Brain microvascular endothelial cell (primary cell): ENCODE measurements at places on chromosomes 1 and 21.

GRCh38 chr1:56156971-56157876 lies 422.1 kb downstream of the PLPP3 start:
- no peak for DNase-seq

GRCh38 chr1:27138927-27139326 lies 16.0 kb downstream of the SLC9A1 start:
- DNase-seq, result no peak

DNA sequence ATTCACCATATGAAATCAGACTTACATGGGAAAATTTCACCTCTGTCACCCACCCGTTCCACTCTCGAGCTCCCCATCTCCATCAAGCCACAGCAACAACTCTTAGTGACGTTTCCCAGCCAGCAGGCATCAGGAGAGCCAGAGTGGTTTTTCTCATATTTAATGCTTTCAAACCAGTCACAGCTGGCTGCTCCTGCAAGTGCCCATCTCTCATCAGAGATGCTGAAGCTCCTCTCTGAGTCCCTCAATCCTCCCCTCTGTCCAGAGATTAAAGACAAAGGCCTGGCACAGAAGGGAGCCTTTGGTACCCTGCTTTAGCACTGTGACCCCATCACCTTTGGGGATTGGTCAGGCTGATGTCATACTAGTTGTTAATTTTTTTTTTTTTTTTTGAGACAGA lies 277.3 kb downstream of the DNM3 start:
- no peak for DNase-seq

DNA sequence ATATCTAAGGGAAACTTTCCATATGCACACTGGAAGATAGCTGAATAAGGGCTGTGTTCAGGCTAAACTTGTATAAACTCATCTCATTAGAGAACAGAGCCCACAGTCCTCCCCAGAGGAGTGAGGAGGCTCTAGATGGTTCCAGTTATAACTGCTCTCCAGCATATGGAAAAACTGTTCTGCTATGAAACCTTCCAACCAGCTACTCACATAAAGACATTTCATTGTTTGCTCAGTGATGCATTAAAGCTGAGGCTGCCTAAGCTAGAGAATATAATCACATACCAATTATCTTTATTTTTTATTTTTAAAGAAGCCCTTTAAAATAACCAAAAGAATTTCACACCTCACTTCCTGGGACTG lies 13.3 kb downstream of the AHCYL1 start:
- DNase-seq, result no peak

DNA sequence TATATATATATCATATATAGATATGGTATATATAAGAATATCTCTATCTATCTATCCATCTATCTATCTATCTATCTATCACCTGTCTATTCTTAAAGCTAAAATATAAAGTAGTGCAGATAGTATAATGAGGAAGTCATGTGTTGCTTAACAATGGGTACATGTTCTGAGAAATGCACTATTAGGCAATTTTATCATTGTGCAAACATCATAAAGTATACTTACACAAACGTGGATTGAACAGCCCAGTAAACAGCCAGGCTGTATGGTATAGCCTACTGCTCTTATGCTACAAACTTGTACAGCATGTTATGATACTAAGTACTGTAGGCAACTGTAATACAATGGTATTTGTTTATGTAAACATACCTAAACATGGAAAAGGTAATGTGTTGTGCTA lies 621.0 kb upstream of the NCAM2 start:
- no peak for DNase-seq

DNA sequence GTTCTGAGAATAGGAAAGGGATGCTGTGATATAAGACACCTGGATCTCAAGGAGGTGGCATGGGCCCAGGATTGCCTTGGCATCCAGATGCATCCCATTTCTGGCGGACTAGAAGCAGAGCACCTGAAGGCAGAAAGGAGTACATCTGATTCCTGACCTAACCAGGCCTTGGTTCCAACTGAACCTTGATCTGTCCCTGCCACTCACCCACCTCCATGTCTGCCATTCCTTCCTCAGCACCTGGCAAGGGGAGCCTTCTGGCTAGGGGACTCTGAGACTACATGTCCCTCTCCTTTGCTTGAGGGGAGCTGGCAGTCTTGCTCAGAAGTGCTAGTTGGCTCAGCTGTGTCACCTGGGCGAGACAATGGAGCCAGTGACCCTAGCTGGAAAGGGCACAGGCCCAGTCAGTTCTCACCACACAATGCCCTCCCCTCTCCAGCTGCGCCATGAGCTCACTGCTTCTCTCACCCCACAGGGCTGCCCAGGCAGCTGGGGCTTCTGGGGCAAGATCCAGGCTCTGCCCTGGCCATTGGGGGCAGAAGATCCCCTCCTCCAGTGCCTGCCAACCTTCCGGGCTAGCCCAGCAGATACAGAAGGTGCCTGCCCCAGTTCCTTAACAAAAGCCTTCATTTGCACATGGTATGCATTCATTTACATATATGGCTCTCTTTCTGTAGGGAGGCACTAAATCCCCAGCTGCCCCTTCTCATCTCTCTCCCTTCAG lies 2.9 kb downstream of the IGSF8 start:
- no peak for DNase-seq

DNA sequence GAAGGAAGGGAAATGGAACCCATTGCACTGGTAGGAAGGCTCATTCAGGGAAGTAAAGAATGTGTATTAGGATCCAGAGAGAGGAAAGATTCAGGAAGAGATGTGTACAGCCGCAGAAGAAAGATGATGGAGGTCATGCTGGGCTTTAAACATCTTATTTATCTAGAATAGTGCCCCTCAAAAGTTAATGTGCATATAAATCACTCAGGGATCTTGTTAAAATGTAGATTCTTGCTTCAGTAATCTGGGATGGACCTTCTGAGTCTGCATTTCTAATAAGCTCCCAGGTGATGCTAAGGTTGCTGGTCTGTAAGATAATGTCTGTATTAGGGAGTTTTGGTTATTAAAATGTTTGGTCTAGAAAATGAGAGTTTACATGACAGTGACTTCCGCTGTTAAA lies 46.3 kb downstream of the ADGRL2 start:
- no peak for DNase-seq

DNA sequence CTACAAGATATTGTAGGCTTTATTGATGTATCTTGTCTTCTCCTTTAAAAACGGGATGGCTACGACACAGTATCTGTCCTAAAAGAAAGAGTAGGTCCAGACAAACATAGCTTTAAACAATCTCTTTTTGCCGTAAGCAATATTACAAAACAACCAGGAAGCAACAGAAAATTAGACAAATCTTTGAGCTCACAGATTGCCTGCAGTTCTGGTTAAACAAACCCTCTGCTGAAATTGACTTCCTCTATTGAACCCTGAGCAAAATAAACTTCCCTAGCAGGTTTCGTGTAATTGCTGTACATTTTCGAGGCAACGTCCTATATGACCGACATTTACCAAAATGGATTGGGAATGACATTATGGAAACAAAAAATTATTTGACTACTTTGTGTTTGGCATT lies 50.6 kb downstream of the CHML start:
- DNase-seq, result no peak

GRCh38 chr1:50488876-50489275 lies 65.6 kb upstream of the DMRTA2 start:
- no peak for DNase-seq

DNA sequence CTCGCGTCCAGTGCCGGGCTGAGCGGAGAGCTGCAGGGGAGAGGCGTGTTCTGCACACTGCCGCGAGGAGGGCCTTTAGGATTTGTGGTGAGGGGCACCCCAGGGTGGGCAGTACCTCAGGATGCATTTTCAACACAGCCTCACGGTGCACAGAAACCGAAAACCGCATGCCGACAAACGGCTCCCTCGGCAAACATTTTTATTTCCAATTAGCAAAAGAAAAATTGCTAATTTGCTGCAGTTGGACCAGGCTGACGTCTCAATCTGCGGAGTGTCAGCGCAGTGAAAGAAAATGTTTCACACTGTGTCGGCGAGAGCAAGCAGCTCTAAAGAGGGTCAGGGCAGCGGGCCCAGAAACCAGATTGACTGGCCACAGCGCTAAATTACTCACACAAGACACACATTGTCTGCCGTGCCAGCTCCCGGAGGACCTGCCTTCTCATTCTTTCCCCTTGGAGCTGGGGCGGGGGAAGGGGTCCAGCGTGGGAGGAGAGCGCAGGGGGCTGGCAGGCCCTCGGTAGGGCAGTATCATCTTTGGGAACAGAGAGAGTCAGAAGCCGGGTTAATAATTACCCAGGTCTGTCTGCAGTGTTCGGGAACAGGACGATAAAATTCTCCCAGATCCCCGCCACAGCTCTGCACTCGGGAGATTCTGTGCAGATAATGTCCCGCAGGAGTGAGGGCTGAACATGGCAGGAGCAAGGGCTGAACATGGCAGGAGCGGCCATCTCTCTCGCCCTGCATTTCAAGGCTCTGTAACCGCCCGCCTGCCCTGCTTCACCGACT lies 150.2 kb downstream of the PRDM16 start:
- DNase-seq, result peak; percentile 19

DNA sequence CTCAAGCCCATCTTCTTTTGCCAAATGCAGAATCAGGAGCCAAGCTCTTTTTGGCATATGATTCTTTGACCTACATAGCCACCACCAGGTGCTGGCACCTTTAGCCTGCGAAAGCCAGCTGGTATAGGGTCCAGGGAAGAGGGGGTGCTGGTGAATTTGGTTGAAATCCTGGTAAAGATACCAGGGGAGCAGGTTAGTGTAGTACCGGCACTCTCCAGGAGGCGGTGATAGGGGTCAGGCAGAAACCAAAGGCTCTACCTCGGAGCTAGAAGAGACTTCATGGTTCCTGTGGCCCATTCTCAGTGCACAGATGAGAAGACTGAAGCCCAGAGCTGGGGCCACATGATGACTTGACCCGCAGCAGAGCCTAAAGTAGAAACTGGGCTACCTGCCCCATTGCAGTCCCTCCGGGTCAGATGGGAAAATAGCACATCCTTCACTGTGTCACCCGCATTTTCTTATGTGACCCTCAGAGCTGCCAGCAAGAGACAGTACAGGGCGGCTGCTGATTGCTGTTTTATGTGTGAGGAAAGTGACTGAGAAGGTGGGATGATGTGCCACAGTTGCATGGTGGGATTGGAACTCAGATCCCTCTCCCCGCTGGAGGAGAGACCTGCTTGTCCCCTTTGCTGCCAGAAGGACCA lies 36.0 kb upstream of the IL19 start:
- DNase-seq, result no peak

DNA sequence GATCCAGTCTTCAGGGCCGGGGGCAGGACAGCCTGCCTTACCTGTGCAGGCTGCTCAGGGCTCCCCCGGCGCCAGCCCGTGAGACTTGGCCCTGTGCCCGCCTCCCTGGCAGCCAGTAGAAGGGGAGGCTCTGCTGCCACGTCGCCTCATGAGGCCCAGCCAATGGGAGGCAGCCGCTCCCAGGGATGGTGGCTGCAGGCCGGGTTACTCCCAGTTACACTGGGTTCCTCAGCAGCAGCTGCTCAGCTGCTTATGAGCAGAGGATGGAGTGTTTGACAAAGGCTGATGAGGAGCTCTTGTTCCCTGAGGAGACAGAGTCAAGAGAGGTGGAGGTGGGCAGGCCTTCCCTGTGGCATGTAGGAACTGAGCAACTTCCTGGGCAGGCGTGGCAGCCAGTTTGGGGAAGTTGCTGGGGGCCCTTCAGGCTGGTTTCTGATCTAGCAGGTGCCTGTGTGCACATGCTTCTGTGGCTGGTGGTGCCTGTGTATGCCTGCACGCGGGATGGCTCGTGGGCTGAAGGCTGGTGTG lies 5.5 kb downstream of the MFSD2A start:
- DNase-seq, result no peak

DNA sequence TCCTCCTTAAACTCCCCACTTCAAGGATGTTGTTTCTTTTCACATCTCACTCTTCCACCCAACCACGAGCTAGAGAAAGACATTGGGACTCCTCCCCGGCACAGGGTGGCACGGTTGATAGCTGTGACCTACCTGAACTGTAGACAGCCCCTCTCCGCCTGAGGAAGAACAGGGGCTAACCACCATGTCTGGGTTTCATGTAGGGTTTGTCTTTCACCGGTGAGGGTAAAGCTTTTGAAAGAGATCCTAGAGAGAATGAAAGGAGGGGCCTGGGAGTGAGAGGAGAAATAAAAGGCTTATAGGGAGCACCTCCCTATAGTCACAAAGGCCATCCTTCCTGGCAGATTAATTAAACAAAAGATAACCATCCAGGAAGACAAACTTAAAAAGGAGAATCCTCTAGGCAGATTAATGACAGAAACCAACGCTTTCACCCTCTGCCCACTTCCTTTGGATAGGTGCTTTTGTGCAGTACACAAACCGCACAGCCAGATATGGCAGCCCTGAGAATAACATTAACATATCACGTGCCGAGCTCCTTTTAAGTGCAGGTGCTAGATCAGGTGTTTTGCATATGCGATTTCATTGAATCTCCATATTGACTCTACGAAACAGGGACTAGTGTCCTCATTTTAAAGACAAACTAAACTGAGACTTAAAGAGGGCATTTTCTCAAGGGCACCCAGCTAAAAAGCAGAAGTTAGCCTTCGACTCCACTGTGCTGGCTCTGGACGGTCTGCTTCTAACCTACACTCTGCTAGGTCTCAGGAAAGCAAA lies 178.1 kb upstream of the RUNX1 start:
- no peak for DNase-seq

- no peak for DNase-seq
These were observed 69.7 kb upstream of the SPAG17 start for GRCh38 chr1:118254491-118255425.

- peak; percentile 34 for DNase-seq
These were observed 120.7 kb downstream of the CNIH3 start for GRCh38 chr1:224736619-224737352.

DNA sequence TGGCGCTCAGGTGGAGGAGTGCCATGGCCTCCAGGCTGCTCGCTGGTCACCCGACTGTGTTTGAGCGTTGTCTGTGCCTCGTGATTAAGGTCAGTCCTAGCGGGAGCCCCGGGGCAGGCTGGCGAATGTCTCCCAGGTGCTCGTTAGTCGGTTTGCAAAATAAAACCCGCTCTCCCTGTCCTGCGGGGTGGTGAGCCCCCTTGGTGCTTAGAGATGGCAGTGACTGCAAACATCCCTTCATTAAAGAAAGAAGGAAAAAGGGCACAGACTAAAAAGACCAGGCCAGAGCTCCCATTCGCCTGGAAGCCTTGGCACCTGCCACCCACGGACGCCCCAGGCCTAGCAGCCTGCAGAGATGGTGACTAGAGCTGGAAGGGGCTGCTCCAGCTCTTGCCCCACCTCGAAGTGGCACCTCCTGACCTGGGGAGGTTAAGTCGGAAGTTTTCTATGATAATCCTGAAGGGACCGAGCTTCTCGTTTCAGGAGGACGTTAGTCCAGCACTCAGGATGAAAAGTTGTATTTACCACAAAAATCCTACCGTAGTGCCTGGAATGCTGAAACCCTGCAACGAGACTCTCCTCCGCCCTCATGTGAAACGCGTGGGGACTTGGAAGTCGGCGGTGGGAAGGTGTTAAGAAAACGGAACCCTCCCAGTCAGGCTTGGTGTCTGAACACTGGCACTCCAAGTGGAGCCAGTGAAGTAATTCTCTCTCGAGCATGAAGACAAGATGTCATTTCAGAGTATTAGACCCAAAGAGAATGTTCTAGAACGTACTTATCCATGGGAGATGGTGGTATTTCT lies 24.6 kb downstream of the RIPK4 start:
- no peak for DNase-seq

GRCh38 chr1:81129366-81129765 lies 671.4 kb upstream of the ADGRL2 start:
- no peak for DNase-seq

DNA sequence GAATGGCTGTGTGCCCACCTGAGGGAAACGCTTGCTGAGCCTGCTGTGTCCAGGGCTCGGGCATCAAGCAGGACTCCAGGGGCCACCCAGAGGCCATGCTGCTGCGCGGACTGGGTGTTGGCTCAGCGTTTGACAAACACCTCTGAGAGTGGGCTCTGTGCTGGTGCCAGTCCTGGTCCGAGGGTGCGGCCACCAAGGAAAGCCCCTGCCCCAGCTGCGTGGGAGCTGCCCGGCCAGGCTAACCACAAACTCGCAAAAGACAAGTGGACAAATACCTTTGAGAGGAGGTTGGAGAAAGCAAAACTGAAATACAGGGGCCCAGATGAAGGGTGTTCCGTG lies 65.6 kb upstream of the TTC34 start:
- DNase-seq, result no peak
